ENCODE measurements at places on chromosomes 12 and 14.

- DNase-seq: no peak
These were observed 299.6 kb downstream of the EMP1 start for GRCh38 chr12:13496111-13496510.

DNA sequence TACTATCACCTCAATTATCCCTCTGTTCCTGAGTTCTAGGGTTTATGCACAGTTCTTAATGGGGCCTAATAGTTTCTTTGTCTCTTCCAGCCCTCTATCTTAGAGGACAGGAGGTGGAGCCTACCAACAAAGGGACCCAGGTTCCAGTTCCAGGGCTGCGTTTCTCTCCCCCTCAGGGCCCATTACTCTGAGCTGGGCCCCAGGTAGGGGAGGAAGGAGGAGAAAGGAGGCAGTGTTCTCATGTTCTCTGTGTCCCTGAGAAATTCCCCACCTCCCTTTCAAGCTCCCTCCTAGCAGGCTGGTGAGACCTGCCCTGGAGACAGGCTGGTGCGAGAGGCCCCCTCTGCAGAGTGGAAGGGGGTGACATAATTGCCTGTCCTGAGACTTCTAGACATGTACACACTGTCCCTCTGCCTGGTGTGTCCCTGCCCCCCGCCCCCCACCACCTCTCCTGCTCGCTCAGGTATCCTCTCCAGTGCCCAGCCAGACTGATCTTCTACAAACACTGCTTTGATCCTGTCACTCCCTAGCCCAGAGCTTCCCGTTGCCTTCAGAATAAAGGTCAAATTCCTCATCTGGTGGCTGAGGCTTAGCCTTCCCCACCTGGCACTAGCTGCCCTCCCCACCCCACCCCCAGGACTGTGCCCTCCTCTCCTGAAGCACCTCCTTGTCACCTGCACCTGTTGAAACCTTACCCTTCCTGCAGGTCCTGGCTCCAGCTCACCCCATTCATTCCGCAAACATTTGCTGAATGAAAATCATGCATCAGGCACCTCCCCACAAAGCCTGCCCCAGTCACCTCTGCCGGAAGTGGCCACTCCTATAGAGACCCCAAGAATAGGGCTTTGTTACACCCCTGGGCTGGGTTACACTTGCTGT, 21.1 kb upstream of the KRT8 start:
- DNase-seq: no peak

DNA sequence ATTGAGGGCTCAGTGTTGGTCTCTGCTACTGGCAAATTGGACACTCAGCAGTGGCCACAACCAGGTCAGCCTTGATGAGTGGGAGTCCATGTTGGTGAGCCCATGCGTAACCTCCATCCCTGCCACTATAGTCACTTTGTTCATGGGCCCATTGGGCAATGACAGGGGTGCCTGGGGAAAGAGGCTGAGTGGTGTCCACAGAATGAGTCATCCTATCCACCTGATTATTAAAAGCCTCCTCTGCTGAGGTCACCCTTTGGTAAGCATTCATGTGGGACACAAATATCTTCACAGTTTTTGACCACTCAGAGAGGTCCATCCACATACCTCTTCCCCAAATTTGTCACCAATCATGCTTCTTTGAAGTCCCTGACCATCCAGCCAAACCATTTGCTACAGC, 50.0 kb downstream of the FIGNL2 start:
- no peak for DNase-seq

DNA sequence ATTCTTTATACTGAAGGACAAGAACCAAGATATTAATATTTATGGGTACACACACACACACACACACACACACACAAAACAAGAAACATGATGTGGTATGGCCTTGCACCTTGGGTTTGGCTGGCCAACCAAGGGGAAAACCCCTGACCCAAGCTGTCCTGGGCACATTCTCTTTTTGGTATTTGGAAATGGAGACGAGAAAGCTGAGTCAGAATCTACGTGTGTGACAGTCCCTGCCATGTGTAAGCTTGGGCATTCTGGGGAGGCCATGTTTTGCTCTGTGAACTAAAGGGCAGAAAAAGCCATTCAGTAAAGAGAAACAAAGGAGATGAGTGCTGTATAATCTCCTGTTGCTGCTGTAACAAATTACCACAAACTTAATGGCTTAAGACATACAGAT, 35.6 kb downstream of the PTGER2 start:
- DNase-seq: peak; percentile 36

GRCh38 chr14:68493152-68493911, 299.5 kb downstream of the ZFP36L1 start:
- DNase-seq: no peak

- DNase-seq: no peak
These were observed 57.2 kb upstream of the AEBP2 start for GRCh38 chr12:19382111-19382526.

GRCh38 chr14:102683399-102684297, 91.2 kb downstream of the RCOR1 start:
- DNase-seq: no peak
